Naive B cell (primary cell): ENCODE measurements at places on chromosomes 4 and X.

- DNase-seq: no peak
These were observed 608.7 kb downstream of the TLL1 start for GRCh38 chr4:166481739-166482138.

DNA sequence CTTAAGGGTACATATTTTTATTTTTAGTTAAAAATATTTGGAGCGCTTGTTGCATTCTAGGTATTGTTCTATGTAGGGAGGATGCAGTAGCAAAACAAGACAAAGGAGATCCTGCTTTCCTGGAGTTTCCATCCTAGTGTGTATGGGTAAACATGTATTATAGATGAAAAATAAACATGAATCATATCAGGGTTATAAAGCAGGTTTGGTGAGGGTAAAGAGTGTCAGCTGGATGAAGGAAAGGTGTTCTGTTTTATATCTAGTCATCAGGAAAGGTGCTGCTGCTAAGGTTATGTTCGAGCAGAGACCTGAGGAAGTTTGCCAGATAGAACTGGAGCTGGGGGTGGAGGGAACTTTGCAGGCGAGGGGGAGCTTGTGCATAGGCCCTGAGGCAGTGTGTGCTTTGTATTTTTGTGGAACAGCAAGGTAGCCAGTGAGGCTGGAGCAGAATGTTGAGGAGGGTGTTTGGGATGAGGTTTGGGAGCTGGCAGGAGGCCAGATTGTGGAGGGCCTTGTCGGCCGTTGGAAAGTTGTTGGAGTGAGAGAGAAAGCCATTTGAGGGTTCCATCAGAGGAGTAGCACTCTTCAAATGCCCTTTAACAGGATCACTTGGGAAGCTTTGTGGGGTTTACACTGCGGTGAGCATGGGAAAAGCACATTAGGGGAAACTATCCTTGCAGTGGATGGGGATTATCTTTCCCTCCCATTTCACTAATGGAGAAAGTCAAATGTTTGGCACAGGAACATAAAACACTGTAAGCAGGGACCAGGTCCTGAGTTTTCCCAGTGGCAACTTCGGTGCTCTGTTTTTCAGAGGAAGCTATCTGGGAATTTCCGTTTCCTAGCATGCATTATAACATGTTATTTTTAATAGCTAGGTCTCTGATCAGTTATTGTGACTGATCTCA is 35.9 kb downstream of the AFF1 start:
- DNase-seq: no peak

DNA sequence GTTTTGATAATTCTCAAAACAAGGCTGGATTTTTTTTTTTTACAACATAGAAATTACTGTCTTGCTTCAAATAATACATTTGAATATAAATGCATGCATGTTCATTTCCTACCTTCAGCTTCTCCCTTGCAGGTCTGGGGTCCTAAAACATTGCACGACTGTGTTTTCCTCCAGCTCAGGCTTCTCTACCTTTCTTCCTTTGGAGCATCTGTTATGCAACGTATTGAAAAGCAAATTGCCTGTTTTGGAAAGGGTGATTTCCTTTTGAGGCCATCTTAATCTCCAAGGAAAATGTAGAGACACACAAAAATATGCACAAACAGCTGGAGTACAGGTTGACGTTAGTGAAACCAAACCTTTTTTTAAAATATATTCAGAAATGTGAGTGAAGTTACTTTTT is 115.6 kb upstream of the TLL1 start:
- DNase-seq: no peak

DNA sequence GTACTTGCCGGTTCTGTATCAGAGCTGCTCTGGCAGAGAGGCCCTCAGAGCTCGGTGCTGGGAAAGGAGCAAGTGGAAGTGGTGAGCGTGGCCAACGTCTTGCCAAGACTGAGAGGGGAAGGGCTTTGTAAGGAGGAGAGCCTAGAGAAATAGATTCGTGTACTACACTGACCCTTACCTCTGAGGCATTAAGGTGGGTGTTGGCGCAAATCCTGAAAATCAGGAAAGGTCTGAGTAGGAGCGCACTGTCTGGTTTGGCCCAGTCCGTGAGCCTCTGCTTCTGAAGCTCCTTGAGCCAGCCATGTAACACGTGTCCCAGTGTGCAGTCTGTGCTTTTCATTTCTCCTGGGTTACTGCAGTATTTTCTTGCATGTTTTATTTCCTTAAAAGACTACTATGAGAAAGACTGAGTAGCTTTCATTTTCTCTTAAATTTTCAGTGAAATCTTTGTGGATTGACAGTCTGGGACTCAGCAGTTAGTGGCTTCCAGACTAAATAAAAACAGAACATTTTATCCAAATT is 140.5 kb downstream of the SOWAHB start:
- DNase-seq: no peak

DNA sequence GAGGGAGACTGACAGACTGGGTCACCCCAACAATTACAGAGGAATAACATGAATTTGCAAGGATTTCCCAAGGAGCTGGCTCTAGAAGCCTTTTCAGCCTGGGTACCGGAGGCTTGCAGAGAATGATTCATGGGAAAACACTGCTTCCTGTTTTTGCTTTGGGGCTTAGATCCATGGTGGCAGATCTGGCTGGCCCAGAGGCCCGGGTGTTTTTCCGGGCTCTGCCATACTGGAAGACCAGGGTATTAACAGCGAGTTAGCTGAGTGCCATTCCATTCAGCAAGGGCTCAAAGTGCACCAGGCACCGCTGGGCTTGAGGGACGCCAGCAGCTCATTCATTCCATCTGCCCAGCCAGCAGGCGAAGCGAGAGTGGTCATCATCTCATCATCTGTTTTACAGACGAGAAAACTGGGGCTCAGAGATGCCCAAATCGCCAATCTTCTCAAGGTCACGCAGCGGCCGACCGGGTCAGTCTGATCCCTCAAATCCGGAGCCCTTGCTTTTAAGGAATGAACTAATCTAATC is 1.3 kb downstream of the WDR1 start:
- DNase-seq: no peak

DNA sequence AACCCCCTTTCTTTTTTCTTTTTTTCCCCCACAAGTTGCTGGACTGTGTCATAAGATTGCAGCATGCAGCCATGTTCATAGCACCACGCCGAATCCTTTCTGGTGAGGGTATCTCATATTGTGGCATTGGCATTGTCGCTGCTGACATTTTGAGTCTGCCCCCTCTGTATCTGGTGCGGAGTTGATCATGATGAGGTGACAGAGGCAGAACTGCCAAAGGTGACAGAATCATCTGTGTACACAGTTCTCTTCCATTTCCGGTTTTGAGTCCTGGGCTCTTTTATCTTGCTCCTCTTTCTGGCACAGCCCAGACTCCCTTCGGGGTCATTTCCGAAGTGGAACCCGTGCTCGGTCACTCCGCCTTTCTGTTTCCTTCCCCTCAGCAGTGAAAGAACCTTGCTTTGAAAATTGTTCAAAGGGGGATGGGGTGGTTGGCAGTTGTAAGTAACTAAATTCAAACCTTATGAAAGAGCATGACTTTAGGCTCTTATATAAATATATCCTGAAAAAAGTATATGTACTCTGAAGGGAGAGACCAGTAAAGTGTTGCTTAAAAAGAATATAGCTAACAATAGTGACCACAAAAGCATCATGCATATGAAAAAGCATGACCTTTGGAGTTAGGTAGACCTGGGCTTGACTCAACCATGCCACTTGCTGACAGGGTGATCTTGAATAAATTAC is 55.0 kb upstream of the BMP2K start:
- peak; percentile 15 for DNase-seq

DNA sequence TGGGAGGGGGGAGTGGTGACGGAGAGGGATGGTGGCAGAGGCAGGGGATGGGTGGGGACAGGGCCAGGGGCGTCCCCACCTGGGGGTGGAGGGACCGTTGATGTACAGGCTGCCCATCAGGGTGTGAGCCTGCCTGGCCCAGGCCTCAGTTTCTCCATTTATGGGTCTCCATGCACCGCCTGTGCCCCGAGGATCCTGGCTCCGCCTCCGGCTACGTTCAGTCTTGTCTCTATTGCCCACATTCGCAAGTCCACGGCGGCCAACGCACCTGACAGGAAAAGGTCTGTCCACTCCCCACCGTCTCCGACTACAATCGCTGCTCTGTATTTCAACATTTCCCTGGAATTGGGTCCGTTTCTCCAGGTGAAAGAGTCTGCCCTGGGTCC is 96.3 kb upstream of the NKX1-1 start:
- no peak for DNase-seq

GRCh38 chrX:109535578-109535977 is 1.1 kb upstream of the NXT2 start:
- no peak for DNase-seq

GRCh38 chr4:70841951-70842350 is 2.3 kb upstream of the GRSF1 start:
- no peak for DNase-seq

DNA sequence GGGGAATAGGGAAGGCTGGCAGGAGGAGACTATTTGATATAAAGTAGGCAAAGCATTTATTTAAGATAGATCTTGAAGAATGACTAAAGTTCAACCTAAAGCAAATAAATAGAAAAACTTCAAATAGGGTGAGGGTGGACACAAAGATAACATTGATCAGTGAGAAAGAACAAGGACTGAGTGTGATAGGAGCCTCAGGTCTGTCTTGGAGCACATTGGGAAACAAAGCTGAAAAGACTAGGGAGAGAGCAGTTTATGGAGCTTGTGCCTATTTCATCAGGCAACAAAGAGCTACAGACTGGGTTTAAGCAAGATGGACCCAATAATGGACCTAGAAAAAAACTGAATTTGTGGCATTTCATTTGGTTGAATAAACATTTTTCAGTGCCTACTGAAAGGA is 425.6 kb downstream of the SMARCA1 start:
- no peak for DNase-seq

DNA sequence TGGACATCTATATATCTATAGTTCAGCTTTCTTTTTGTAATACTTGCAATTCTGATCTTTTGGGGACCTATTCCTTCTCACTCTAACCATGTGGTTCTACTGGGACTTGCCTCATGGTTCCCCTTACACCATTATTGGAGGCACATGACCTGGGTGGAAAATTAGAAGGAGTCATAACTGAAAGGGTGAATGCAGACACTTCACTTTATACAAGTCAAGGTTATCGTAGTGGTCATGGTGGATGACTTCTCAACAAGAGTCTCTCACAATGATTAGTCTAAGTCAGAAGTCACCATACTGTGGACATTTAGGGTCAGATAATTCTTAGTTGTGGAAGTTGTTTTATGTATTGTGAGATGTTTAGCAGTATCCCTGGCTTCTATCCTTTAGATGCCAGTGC is 10.5 kb upstream of the EIF4E start:
- DNase-seq: no peak

- no peak for DNase-seq
These were observed 135.0 kb upstream of the SMIM10 start for GRCh38 chrX:134855751-134856150.

DNA sequence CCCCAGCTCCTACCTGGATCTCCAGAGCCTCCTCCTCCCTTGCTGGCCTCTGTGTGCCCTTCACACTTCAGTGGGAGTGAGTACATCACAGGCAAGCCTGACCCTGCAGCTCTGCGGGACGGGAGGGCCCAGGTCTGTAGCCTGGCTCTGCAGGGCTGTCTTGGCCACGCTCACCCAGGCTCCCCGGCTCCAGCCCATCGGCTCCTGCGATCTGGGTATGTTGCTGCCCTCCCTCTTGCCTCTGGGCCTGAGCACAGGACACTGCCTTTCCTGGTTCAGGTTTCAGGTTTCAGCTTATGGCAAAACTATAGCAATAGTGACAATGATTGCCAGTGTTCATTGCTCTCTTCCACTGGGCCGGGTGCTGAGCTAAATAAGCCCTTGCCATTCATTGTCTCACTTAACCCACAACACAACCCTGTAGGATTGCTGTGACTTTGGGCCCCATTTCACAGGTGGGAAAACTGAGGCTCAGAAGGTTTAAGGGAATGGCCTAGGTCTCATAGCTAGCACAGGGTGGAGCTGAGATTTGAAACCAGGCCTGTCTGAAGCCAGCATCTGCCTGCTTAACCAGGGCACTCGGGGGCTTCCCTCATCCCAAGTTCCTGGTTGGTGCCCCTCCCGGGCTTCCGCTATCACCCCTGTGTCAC is 44.6 kb upstream of the SORCS2 start:
- no peak for DNase-seq

DNA sequence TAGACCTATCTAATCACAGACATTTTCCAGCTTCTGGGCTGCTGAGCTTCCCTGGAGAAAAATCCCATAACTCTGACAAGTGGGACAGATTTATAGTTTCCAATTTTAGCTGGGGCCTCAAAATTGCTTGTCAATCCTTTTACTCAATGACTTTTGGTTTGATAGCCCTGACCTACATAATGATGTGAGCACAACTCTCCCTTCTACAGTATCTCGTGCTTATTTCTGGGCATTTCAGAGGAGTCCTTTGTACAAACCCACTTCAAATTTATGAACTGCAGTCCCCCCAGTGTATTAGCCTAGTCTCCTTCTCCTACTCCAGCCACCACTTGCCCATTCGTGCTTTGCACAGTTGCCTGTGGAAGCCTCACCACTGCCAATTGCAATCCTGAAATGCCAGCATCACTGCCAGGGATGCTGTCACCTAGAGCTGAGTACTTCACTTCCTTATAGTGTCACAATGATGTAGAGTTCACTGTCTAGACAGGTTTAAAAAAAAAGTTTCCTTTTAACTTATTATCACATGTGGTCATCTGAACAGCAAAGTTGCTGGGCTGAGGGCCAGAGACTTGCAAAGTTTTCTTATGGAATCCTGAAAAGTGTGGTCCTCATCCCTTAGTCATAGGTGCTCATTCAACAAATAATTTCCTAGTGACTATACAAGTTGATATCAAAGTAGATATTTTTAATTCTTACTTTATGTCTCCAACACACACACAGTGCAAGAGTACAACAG is 21.2 kb downstream of the TRAM1L1 start:
- no peak for DNase-seq

GRCh38 chr4:5827108-5828004 is 65.5 kb downstream of the CRMP1 start:
- DNase-seq: no peak

GRCh38 chr4:182189103-182189878 is 53.9 kb upstream of the TENM3 start:
- DNase-seq: no peak

GRCh38 chr4:182929296-182929695 is 12.1 kb upstream of the DCTD start:
- DNase-seq: no peak

DNA sequence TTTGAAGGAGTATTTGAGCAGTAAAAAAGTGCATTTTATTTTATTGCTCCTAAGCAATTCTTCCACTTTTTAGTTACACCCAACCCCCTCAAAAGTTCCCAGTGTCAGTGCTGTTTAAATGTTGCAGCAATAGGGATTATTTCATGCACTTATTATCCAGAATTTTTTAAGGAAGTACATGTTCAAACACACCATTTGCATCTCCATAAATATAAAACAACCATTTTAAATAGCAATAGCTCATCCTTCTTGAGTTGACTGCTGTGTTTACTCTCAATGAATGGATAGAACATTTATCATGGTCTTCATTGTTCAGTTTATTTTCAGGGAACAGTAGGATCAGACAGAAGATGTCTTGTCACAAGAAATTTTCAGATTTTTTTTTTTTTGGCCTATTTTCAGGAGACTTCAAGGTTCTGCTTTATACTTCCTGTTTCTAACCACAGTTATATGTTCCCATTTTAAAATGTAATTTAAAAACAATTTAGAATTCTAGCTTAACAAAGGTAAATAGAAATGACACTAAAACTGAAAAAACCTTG is 171.9 kb downstream of the TMA16 start:
- DNase-seq: peak; percentile 56
